ENCODE measurements at places on chromosomes 7 and 10.

DNA sequence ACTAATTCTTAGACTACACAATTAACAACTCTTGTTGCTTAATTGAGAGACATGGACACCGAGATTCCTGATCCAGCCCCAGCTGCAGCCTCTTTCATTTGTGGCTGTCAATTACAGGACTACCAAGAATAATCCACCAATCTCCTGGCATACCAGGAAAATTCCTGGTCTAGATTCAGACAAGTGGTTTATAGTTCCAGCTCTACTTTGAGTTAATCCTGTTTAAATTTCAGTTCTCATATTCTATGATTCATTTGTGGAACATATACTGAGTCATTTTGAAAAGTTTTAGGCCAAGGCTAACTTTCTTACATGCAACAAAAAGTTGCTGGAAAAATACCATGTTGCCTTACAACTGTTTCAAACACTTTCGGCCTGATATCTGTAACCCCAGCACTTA lies 253.5 kb downstream of the MAGI2 start:
- DNase-seq = no peak

DNA sequence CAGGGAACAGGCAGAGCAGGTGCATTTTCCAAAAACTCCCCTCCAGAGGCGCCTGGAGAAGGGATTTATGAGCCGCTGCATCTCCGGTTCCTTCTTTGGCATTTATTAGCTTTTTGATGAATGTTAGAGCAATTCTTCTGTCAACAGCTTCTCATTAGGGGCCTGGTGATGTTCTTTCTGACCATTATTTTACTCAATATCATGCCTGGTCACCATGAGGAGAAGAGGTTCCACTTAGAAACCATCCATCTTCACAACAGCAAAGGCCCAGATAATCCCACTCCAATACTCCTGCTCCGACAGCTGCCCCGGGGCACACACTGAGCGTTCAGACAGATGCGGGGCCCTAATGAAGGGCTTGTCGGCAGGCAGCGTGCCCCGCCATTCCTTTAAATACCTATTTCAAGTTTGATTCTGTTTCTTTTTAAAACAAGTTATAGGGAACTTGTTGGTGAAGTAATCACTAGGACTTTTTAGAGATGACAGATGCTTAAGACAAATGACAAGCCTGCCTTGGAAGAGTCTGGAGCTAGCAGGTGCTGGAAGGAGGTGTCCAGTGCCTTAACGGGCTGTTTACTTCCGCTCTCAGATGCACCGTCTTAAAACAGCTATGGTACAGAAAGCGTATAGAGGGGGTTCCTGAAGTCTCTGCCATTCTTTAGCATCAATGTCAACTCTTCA lies 31.7 kb downstream of the ECHDC3 start:
- no peak for DNase-seq

DNA sequence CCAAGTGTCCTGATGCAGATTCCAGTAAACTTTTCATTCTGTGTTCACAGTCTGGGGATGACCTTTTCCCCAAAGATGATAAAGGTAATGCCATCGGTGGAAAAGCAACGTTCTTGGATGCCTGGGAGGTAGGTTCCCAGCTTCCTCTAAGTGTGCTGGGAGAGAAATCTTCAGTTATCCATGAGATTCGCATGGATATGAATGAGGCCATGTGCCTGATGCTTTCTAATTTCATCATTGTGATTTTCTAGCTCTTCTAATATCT lies 5.5 kb downstream of the AKR1B10 start:
- DNase-seq = no peak

- DNase-seq = peak; percentile 49
Observed at GRCh38 chr7:107180378-107180777, 11.6 kb downstream of the HBP1 start.

GRCh38 chr7:132066761-132067171 lies 509.5 kb downstream of the PLXNA4 start:
- no peak for DNase-seq

DNA sequence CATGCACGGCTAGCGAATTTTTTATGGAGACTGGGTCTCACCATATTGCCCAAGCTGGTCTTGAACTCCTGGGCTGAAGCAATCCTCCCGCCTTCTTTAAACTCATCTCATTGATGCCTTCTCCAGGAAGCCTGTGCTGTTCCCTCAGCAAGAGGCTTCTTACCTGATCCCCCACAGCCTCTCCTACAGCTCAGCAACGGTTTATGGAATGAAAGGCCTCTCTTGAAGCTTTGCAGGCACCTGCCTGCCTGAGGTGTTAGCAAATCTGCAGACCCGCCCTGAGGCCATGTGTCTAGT lies 468 bp upstream of the TRIM56 start:
- DNase-seq = no peak

DNA sequence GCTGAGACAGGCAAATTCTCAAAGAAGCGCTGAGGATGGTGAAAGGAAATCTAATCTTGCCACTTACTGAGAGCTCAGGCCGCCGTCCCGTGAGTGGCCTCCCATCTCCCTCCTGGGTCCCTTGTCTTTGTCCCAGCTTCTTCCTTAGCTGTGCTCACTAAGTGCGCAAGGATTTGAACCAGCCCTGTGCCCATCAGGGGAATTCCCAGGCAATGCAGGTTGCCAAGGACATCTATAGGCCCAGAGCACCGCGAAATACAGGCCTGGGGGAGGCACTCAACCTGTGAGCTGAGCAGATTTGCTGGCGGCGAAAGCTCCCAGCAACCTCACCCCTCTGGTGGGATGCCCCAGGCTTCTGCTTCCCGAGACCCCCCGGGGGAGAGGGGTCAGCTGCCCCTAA lies 64.8 kb downstream of the OAT start:
- DNase-seq = no peak

DNA sequence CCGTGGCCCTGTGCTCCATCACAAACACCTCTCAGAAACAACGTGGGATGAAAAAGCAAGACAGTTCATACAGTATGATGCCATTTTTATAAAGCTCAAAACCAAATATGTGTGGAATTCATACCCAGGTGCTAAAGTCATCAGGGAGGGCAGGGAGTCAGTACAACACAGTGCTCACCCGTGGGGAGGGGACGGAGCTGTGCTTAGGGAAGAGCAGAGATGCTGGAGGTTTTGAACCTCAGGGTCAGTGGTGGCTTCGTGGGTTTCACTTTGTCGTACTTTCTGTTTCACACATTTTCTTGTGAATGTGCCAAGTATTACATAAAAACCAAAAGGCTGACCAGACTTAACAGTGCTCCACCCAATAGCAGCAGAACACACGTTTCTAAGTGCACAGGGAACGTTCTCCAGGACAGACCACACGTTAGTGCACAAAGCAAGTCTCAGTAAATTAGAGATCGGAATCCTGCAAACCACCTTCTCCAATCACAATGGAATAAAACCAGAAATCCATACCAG lies 21.2 kb downstream of the ZMIZ2 start:
- no peak for DNase-seq

GRCh38 chr7:1187127-1187526 lies 27.1 kb upstream of the ZFAND2A start:
- no peak for DNase-seq

- DNase-seq = no peak
Observed at GRCh38 chr7:74190259-74190658, 16.1 kb downstream of the EIF4H start.

DNA sequence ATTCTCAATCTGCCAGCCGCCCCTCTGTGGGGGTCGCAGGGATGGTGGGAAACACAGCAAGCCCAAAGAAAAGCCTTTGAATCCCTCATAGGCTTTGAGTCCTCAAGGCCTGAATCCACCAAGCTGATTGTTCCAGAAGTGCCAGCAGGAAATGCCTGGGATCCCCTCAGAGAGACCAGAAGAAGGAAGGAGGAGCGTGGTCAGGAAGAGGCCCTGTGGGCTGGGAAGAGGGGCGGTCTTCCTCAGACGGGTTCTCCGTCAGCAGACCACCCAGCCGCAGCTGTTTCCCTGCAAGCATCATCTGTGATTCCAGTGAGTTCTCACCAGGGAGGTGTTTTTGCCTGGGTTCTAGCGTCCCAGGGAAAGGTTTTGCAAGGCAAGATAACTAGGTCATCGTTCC lies 190.0 kb upstream of the KLF6 start:
- DNase-seq = peak; percentile 63

- DNase-seq = no peak
Observed at GRCh38 chr10:69337296-69338132, 59.2 kb downstream of the HK1 start.

DNA sequence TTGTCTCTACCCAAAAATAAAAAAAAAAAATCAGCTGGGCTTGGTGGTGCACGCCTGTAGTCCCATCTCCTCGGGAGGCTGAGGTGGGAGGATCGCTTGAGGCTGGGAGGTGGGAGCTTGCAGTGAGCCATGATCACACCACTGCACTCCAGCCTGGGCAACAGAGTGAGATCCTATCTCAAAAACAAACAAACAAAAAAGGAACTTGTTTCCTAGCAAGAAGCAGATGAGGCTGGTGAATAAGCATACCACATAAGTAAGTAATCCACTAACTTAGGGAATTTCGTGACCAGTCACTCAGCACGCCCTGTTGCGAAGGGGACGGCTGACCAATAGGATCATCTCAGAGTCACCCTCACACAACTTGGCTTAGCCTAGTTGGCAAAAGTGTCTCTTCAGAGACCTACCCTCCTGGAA lies 64.6 kb downstream of the CUX1 start:
- DNase-seq = no peak

DNA sequence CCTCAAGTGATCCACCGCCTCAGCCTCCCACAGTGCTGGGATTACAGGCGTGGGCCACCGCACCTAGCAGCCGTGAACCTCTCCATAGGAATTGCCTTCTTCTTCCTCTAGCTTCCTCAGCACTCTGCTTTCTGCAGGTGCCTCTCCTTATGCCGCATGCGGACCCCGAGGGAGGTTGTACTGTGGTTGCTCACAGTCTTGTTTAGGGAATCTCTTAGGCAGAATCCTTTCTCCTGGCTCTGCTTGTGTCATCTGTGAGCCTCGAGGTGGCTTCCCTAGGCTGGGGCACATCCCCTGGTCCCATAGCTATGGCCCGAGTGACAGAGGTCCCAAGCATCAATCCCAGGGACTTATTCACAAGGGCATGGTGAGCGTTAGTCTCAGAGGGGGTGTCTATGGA lies 33.2 kb upstream of the GIMAP8 start:
- DNase-seq = no peak
